ENCODE measurements at places on chromosomes 4 and X.

- no peak for DNase-seq
Measured at GRCh38 chrX:47174846-47175587, 18.6 kb upstream of the UBA1 start.

DNA sequence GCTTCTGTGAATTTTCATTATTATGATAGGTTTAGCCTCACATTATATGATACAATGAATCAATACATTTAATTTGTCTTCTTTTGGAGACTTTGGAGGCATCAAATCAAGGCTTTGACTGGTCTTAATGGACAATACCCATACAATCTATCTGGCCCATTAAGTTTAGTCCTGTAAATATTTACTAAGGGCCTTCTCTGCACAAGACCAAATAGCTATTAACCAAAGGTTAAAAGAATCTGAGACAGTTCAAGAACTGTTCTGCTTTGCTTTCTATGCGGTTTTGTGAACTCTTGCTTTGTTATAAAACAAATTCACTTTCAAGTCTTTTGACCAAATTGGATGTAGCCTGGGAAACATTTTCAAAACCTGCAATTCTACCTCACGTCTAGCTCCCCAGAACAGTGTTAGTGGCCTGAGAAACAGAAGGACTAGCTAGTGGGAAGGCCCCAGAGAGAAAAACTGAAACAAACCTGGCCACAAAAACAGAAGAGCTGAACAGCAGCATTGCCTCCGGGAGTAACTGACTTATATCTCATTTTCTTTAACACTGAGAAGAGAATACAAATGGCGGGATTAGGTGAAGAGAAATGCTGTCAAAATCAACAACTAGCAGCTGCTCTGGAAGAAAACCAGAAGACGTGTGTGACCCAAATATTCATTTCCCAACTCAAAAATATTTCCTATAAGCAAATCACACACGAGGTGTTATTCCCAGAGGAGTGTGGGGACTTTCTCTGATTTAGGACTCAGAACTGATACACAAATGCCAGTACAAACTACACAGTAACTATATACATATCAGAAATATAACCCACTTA lies 548 bp downstream of the TLR1 start:
- DNase-seq, result peak; percentile 11

DNA sequence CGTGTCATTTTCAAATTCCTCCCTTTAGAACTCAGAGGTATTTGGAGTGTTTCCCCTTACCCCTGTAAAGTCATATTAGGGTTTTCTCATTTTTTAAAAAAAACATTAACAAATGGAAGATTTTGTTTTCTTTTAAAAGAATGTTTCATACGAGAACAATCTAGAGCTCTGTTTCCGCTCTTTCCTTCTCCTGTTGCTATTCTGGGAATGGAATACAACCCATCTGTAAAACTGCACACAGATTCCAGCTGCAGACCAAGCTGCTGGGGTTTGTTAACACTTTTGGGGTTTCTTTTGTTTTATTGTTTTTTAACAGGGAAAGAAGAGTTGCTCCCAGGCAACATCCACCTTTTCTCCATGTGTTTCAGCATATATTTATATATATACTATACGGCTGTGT lies 61.3 kb downstream of the HCCS start:
- DNase-seq, result no peak

- no peak for DNase-seq
Measured at GRCh38 chrX:111165902-111166301, 69.9 kb downstream of the PAK3 start.

DNA sequence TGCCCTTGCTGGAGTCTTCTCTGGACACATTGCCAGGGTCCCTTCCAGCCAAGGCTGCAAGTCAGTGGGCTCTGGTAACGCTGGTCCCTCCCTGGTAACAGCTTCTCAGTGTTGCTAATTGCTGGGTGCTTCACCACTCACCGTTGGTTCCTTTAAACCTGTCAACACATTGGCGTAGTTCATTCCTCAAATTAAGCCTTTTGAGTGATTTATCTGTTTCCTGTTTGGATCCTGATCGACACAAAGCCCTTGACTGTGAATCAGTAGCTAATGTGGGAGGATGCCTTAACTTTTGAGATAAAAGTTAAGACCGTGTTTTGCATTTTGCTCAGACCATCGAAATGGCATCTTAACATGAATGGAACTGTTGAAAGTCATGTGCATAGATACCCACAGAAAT lies 125.9 kb downstream of the AMELX start:
- no peak for DNase-seq

DNA sequence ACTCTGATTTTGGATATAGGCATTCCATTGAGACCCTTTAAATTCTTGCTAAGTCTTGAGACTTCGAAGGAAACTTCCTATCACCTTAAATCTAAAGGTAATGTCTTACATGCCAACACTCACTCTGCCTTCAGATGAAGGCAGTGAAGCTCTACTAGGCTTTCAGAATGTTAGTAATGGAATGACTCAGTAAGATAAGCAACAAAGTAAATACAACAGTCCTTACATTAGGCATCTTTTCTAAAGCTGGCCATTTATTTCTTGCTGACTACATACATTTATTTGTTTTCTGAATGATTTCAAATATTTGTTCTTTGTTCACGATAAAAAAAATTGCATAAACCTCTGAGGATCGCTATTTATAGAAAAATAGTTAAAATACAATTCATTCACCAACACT lies 43.5 kb downstream of the ASIC5 start:
- no peak for DNase-seq

DNA sequence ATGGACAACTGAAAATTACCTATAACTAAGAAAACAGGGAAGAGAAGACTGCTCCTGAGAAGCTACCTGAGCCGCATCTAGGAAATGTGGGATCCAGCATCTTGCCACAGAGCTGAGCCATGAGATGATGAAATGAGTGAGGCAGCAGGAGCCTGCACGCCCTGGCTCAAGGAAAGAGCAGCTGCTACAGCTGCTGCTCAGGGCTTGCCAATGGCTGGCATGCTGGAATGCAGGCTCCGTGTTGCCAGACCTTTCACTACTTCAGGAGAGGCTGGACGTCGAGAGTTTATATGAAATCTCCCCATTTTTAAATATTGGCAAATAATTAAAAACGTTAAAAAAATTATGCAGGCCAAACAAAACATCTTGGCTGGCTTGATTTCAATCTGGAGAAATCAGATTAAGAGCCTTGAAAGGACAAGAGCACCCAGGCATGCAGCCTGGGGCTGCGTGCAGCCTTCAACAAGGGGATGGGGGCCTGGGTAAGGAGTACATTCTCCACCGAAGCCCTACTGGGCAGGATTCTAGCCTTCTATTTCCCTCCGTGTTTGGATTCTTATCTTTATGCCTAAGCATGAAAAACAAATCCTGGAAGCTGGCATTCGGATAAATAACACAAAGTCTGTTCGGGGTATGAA lies 227.6 kb downstream of the NR3C2 start:
- DNase-seq, result peak; percentile 77

DNA sequence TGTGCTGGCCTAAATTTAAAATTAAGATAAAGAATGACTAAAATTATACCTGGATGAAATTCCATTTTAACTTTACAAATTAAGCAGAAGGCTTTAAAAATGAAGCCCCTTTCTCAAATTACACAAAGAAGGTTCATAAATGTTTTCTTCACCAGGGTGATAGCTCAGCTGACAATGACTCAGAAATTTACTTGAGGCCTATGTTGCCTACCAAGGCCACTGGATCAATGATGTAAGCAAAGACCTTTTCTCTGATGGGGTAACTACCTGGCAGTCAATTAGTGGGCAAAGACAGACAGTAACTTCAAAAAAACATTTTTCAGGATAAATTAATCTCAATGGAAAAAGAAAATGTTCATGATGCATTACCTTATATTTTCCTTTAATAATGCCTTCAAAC lies 23.9 kb upstream of the GPR34 start:
- peak; percentile 18 for DNase-seq

- no peak for DNase-seq
Measured at GRCh38 chrX:142005532-142005931, 101.8 kb downstream of the MAGEC1 start.

DNA sequence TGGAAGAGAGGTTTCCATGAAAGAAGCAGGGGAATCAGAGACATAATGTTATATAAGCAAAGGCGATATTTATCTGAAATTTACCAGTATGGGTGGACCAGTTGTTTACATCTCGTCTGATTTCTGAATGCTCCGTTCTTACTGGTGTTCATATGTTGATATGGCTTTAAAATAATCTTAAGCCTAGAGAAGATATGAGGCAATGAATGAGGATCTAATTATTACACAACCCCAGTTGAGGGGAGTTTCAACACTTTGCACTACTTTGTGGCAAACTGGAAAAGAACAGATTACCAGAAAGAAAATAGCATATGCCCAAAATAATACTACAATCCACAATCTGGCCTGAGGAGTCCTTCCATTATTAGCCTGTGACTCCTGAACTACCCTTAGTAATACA lies 263.3 kb upstream of the MAGEB2 start:
- DNase-seq, result no peak

DNA sequence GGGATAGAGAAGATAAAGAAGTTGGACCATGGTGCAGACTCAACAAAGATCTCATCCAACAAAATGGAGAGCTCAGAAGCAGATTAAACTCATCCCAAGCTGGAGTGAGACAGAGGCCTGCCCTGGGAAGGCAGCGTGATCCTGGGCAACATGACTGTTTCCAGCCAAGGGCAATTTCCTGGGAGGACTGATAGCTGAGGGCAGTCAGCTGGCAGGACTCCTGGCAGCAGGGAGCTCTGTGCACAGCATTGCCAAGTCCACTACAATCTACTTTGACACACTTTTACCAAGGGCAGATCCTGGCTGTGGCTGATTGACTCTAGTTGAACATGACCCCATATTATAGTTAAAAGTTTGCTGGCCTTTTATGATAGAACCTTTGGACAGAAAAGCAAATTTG lies 357.3 kb upstream of the RASGEF1B start:
- DNase-seq, result no peak

GRCh38 chr4:22476011-22476410 lies 39.9 kb downstream of the ADGRA3 start:
- DNase-seq, result no peak

DNA sequence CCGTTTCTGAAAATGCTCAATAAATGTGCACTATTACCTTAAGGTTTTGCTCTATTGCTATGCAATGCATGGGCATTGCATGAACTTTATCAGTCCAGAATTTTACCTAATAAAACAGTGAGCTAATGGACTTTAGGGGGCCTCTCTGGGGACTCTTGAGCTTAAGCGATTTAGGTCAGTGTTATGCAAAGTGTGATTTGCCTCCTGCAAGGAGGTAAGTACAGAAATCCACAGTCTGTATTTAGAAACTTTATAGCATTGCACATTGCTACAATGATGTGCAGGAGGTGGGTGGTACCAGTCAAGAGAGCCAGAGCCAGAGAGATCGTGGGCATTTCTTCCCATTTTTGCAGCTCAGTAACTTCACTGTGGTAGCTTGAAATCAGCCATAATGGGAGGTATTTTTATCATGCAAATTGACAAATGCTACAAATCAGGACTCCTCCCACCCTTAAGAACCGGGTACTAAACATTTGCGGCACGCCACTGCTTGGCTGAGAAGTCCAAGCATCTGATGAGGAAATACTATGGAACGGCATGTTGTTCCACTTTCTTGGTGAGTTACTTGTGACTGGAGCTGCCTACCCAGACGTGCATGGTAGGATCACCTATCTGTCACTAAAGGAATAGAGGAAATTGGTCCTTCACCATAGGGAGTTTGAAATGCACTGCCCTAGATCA lies 174.6 kb upstream of the PGRMC2 start:
- DNase-seq, result no peak

GRCh38 chr4:91434631-91435030 lies 869.1 kb upstream of the GRID2 start:
- no peak for DNase-seq

DNA sequence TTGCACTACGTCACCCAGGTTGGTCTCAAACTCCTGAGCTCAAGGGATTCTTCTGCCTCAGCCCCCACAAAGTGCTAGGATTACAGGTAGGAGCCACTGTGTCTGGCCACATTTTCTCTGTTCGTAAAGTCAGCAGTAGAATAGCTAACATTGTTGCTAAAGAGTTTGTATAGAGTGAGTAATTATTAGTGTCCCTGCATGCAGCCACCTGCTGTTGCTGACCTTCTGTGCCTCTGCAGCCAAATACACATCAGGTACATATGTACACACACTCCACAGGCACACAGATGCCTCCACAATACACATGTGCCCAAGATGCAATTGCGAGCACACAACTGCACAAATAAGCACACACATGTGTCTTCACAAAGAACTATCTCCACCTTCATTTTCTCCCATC lies 10.9 kb downstream of the DRD5 start:
- no peak for DNase-seq

GRCh38 chr4:111988514-111988913 lies 156.7 kb upstream of the FAM241A start:
- no peak for DNase-seq

- DNase-seq, result no peak
Measured at GRCh38 chr4:121824950-121825349, 1.3 kb upstream of the CCNA2 start.

GRCh38 chr4:96175871-96176270 lies 336.0 kb downstream of the PDHA2 start:
- no peak for DNase-seq

- peak; percentile 9 for DNase-seq
Measured at GRCh38 chrX:153460826-153461225, 9.6 kb downstream of the HAUS7 start.

- DNase-seq, result no peak
Measured at GRCh38 chr4:6069845-6070709, 51.8 kb upstream of the C4orf50 start.

DNA sequence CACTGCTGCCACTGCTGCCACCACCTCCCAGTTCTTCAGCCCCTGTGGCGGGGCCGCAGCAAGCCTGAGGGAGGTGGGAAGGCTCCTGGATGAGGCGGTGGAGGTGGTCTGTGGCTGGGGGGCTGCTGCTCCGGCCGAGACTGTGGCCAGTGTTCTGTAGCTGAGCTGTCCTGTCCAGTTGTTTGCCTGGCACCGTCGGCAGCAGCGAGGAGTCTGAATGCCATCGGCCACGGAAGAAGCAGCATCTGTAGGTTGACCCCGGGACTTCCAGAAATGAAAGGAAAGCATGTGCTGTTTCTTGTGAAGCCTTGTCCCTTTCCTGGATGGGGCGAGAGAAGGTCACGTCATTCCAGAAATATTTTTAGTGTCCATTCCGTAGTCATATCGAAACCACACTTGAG lies 3.3 kb downstream of the C4orf54 start:
- DNase-seq, result peak; percentile 65

DNA sequence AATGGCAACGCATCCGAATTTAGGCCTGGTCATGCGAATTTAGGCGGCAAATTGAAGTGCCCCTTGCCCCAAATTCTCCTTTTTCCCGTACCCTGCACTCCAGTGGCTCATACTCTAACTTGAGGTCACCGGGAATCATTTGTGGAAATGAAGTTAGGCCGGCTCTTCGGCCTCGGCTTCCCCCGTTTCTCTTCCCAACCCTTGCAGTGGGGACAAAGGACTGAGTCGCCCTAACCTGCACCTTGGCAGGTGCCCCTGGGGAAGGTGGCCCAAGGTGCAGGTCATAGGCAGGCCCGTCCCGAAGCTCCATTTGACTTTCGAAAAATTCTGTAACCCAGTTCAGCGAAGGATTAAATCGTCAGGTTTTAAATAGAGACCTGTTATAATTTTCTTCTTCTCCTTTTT lies 811 bp downstream of the SRD5A3 start:
- no peak for DNase-seq

- DNase-seq, result peak; percentile 90
Measured at GRCh38 chr4:73698217-73698616, 42.2 kb upstream of the CXCL8 start.
